NCI-H1436 treated with DMSO at 0.1 percent for 48 hours (cell line): ENCODE measurements at places on chromosomes 7 and 10.

- no peak for DNase-seq
These were observed 26.9 kb downstream of the CAMK1D start for GRCh38 chr10:12376211-12376610.

DNA sequence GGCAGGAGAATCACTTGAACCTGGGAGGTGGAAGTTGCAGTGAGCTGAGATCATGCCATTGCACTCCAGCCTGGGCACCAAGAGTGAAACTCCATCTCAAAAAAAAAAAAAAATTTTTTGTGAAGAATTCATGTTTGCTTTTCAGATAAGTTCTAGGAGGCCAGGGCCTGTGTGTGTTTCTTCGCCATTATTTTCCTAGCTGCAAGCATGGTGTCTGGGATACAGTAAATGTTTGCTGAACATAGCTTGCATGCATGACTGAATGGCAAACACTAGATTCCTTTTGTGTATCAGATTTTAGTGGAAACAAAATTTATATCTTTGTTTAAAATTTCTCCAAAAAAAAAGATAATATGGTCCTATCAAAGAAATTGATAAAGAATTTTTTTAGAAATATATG is 9.7 kb upstream of the MACC1 start:
- DNase-seq: no peak

DNA sequence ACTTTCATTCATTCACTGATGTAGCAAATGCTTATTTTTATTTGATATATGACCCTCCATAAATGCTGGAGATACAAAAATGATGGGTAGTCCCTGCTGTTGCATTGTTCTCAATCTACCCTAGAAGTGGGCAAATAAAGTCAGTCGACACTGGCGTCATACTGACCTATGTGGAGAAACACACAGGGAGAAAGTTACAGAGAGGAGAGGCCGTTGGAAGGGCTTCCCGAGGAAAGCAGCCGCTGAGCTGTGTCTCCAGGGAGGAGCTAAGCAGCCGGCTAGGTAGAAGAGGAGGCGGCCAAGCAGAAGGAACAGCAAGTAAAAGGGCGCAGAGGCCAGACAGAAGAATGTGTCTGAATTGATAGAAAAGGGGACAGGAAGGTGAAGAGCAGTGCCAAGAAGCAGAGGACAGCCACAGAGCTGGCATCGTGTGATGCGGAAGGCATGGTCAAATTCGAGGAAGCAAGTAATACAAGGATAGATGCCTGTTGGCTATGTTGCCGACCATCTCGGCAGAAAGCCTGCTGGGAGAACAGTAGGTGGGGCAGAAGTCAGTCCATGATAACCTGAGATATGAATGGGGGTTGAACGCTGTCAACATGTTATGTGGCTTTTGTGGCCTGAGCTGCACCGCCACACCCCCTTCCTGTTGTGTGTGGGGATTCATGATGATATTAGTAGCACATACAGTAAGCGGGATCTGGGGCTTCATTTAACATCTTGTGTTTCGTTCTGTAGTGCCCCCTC is 25.9 kb downstream of the ST8SIA6 start:
- DNase-seq: no peak

DNA sequence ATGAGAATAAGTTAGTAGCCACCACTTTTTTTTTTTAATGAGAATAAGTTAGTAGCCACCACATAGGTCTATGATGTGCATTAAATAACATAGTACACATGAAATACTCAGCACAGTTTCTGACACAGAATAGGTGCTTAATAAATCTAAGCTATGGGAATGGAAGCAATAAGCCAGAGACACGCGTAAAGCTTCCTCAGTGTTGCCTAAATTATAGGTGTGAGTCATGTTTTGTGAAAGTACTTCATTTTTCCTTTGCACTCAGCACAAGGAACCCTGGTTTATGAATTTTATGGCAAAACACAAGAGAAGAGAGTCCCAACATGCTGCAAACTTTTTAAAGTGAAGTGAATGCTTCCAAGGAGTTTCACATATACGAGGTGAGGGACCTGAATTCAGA is 267.4 kb downstream of the RNLS start:
- no peak for DNase-seq

- no peak for DNase-seq
These were observed 228.5 kb downstream of the SORCS1 start for GRCh38 chr10:106935978-106936451.
